ENCODE measurements at places on chromosomes 7 and 10.

GRCh38 chr10:93464776-93465388 lies 17.3 kb downstream of the MYOF start:
- DNase-seq, result no peak

- DNase-seq, result no peak
Observed at GRCh38 chr10:60351191-60351853, 38.4 kb downstream of the ANK3 start.

DNA sequence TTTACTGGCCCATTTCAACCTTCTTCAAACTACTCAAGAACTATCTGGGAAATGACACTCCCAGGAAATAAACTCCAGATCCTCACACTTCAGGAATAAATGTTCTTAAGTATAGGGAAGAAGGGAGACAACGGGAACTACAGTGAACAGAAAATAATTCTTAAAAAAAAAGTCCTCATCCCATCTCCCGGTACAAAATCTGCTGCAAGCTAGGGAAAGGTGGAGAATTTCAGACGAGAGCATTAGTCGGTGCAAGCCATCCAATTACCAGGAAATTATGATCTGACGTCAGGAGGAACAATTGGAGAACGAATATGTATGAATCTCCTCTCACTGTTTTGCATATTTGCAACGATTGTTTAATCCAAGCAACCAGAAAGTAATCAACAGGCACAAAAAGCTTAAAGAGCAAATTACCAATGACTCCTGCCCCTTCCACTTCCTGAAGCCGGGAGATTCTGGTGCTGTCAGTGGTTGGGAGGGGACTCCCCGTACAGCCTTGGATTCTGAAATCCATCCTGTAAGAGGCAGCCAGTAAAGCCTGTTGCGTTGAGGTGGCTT lies 15.1 kb upstream of the GATA3 start:
- no peak for DNase-seq

GRCh38 chr7:760006-760405 lies 32.9 kb upstream of the PRKAR1B start:
- no peak for DNase-seq

DNA sequence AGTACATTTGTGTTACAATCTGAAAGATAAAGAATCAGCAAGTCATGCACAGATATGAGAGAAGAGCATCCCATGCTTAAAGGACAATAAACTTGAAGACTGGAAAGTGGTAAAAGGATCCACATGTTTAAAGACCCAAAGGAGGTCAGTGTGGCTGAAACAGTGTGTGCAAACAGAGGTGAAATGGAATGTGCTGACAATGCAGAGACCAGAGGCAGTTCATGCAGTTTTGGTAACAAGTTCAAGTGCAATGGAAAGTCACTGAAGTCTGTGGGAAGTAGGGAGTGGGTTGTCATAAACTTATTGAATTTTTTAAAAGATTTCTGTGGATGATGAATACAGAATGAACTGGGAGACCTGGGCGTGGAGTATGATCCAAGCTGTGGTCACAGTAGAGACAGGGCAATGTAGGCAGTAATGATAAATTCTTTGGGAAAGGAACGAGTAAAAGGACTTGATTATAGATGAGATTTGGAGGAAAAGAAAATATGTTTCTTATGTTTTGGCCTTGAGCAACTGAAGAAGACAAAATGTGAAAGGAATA lies 408.0 kb downstream of the HGF start:
- DNase-seq, result no peak

GRCh38 chr10:30041196-30042105 lies 17.9 kb downstream of the JCAD start:
- no peak for DNase-seq

GRCh38 chr7:17339139-17339538 lies 40.7 kb downstream of the AHR start:
- no peak for DNase-seq

- no peak for DNase-seq
Observed at GRCh38 chr10:128470321-128470965, 344.2 kb upstream of the MKI67 start.
